Esophagus (tissue), 2 donors: ENCODE measurements at places on chromosomes 5 and 9. TPM values are rescaled to one million over a fixed set of nuclear protein-coding genes. Genes with fewer than 3 reads are reported as not detected.

The KCNV2 gene
- not detected for polyA plus RNA-seq

The ZNF189 gene
- 5.2 TPM for polyA plus RNA-seq

The CCDC127 gene
- polyA plus RNA-seq: 1.4 TPM

The ENC1 gene
- 1.4 TPM for polyA plus RNA-seq

The PCDHA9 gene
- not detected for polyA plus RNA-seq

The OR13J1 gene
- not detected for polyA plus RNA-seq

The ANGPTL2 gene
- 5.8 TPM for polyA plus RNA-seq

The ARHGEF28 gene
- polyA plus RNA-seq: 6.5 TPM

The ADAMTS6 gene
- 0.25 TPM for polyA plus RNA-seq

The DAPK1 gene
- 2.9 TPM for polyA plus RNA-seq

The TAS2R1 gene
- polyA plus RNA-seq: not detected

The PCAT7 gene
- 0.01 TPM for polyA plus RNA-seq

The PHYHD1 gene
- polyA plus RNA-seq: 19.8 TPM

The GNA14 gene
- 0.94 TPM for polyA plus RNA-seq
